Posterior cingulate gyrus (tissue), 11 donors: ENCODE measurements at places on chromosomes 11 and 22.

GRCh38 chr11:64611869-64612646, 21.0 kb downstream of the SLC22A12 start:
- no peak for DNase-seq

DNA sequence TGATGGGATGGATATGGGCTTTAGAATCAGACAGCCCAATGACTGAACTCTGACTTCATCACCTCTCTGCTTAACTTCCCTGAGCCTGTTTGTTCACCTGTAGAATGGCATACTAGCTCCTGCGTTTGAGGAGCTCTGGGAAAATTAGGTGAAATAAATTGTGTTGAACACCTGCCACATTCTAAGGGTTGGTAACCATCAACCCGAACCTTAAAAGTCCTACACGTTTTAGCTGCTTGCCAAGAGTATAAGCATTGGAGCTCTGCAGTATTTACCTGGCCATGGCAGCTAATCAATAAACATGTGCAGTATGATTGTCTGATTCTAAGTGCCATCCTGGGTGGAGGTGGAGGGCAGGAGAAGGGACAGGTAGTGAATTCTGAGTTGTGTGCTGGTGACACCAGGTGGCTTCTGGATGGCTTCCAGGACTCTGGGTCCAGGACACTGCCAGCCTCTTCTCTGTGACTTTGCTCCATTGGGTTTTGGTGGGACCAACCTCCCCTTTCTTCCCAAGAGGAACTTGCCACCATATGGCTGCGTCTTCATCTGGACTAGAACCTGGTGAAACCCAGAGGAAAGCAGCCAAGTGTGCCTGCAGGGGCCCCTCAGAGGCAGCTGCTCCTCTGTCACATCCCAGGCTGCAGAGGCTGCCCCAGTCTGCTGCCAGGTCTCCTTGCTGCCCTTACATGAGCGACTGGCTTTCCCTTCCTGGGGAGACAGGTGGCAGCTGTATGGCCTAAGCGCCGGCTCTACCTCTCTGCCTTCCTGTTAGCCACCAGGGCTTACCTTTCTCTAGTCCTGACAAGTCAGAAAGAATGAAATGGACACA, 85.6 kb downstream of the CACNG2 start:
- no peak for DNase-seq

GRCh38 chr11:128524172-128524571, 63.2 kb downstream of the ETS1 start:
- no peak for DNase-seq

- no peak for DNase-seq
These were observed 12.6 kb upstream of the VSIG10L2 start for GRCh38 chr11:125933030-125933813.

- peak; percentile 89 for DNase-seq
These were observed 38.0 kb upstream of the TBCEL start for GRCh38 chr11:120985718-120986569.

DNA sequence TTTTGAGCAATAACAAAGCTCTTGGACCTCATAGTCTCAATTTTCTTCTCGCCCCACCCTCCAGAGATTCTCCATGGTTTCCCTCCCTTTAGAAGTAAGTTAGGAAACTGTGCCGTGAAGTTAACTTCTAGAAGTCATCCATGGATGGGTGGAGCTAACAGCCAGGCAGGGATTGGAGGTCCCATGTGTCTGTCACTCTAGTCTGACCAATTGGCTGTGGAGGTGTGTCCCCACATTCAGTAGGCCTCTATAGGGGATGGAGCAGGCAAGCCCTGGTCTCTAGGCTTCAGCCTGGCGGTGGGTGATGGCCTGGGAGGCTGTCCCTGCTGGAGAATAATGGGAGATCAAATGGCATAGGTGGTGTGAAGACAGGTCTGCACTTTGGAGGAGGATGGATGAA, 50.7 kb downstream of the TP53I11 start:
- DNase-seq: no peak

DNA sequence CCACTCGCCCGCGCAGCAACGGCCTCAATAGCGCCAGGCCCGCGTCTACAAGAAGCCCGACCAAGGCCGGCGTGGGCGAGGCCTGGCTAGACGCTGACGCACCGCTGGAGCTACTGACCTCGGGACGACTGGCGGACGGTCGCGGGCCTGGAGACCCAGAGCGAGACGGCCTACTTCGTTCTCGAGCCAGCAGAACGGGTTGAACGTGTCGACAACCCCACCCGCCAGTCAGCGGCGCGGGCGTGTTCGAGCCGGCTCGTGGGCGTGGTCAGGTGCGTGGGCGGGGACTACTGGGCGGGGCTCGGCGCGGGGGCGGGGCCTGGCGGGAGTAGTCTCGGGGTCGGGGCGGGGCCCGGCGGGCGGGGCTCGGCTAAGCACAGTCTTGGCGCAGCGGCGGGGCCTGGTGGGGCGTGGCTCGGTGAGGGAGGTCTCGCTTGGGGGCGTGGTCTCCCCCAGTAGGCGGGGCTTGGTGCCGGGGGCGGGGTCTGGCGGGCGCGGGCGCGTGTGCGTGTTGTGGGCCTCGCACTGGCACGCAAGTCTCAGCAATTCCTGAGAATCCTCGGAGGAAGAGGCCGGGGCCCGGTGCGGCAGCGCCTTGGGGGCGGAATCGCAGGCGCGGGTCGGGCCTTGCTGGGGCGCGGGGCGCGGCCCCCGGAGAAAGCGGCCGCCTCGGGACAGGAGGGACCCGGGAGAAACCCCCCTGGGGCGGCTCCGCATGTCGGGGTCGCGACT, at the start of gene RNH1:
Gene RNH1 (minus strand): TSS at position 248 of the 732 bp plus-strand sequence. CDS start 5,080 bp downstream, outside the sequence.
- peak; percentile 100 for DNase-seq

GRCh38 chr11:3753110-3753509, 44.2 kb downstream of the NUP98 start:
- DNase-seq: no peak

DNA sequence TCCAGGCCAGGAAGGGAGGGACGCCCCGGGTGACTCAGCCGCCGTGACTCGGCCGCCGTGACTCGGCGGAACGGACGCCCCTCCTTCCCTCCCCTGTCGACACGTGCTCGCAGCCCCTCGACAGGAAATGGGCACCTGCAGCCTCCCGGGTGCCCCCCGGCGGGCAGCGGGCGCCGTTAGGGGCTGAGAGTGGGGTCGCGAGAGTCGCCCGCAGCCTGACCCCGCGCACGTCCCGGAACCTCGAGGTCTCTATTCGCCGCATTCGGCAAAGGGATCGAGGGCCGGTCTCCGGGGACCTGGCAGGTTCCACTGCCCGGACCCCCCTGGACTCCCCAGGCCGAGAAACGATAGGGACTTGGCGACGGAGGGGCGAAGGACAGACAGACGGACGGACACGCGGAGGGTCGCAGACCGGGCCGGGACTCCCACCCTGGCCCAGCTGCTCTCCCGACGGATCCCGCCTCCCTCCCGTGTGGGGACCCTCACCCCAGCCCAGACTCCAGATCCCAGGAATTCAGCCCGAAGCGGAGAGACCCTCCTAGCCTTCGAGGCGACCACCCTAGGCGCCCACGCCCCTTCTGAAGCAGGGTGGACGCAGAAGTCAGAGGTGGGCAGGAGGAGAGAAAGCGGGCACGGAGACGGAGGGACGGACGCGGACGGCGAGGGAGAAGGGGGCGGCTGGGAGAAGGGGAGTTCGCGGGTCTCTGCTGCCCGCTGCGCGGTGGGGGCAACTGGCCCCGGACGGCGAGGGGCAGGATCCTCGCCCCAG, 648 bp downstream of the FOSL1 start:
- DNase-seq: no peak

DNA sequence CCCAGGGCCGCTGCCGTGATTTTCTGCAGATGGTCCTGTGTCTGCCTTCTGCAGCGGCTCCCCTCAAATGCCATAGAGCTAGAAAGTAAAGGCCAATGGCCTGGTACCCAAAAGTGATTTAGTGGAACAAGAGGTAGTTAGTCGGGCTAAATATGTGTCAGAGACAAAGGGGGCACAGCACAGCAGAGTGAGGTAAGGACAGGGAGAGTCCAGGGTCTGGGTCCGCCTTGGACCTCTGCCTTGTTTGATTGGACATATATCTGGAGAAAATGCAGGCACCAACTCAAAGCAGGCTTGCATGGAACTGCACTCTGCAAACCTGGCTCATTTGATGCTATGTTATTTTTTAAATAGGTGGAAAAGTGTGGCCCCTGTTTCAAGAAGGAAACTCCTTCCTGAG, 249.6 kb upstream of the B3GAT1 start:
- DNase-seq: no peak

- DNase-seq: no peak
These were observed 11.4 kb downstream of the LPXN start for GRCh38 chr11:58564231-58564630.

DNA sequence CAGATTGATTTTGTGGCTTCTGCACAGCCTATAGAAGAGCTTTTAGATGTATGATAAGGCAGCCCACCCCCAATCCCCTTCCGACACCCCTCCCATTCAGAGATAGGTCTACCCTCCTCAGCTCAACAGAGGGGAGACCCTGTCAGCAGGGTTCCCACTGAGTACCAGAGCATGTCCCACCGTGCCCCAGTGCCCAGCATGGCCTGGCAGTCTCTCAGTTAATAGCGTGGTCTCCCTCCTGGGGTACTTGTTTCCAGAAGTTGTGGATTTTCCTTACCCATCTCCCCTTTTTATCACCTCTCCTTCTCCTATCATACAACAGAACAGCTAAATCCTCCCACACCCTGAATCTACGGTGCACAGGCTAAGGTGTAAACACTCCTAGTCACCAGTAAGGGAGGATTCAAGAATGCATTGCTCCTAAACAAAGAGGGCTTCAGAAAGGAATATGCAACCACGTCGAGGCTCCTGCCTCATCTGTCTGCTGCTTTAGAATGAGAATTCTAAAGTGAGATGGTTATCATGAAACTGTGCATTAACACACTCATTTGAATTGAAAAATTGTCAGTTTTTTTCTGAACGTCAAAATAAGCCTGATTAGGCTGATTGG, 6.7 kb downstream of the PLAAT2 start:
- no peak for DNase-seq

GRCh38 chr22:35638410-35638809, 9.8 kb upstream of the APOL6 start:
- peak; percentile 89 for DNase-seq

DNA sequence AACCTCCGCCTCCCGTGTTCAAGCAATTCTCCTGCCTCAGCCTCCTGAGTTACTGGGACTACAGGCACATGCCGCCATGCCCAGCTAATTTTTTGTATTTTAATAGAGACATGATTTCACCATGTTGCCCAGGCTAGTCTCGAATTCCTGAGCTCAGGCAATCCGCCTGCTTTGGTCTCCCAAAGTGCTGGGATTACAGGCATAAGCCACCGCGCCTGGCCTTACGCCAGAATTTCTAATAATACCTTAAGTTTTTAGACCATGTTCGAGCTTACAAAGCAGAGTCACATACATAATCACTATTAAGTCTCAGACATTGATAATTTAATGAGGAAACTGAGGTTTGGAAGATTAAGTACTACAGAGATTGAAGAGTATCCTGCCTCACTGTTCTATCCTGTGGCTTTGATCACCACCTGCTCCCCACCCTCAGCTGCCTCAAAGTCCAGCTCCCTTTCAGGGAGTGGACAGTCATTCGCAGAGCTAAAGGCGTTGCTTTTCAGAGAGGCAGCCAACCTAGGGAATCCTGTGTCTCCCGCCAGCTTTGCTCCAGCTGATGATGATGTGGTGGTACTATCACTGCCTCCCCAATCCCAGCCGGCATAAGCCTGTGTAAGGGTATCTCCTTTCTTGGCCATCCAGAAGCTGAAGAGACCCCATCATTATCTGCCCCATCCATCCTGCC, 7.7 kb downstream of the UBASH3B start:
- no peak for DNase-seq

DNA sequence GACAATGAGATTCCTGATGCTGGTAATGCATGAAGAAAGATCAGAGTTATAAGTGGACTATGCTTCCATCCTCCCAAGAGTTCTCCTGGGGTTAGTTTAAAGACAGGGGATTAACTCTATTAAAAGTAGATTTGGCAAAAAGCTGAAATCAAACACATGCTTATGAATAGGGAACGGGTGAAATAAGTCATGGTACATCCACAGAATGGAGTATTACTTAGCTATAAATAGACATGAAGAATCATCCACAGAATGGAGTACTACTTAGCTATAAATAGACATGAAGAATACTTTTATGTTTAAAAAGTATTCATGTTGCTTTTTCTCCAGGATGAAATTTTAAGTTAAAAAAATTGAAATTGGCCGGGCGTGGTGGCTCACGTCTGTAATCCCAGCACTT, 596.4 kb upstream of the B3GAT1 start:
- DNase-seq: no peak

- no peak for DNase-seq
These were observed 3.4 kb downstream of the LGR4 start for GRCh38 chr11:27468995-27469695.

GRCh38 chr11:28537822-28538221, 429.6 kb downstream of the METTL15 start:
- DNase-seq: no peak

GRCh38 chr11:102581066-102581465, 44.1 kb downstream of the MMP20 start:
- no peak for DNase-seq

- DNase-seq: no peak
These were observed 686.1 kb downstream of the TBC1D22A start for GRCh38 chr22:47448231-47449223.

DNA sequence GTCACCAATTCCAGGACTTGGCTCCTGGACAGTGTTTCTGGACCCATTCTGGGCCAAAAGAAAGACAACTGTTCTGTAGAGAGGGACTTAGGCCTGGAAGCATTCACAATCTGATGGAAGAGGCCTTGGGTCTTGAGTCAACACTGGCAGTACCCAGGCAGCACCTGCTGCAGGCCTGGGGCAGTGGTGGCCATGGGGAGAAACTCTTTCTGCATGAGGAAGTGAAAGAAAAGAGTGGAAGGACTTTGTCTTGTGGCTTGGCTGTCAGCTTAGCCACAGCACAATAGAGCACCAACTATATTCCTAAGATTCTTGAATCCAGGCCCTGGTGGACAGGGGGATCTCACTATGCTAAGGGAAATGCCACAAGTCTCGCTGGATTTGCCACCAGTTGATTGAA, 70.6 kb downstream of the CTSC start:
- DNase-seq: no peak

DNA sequence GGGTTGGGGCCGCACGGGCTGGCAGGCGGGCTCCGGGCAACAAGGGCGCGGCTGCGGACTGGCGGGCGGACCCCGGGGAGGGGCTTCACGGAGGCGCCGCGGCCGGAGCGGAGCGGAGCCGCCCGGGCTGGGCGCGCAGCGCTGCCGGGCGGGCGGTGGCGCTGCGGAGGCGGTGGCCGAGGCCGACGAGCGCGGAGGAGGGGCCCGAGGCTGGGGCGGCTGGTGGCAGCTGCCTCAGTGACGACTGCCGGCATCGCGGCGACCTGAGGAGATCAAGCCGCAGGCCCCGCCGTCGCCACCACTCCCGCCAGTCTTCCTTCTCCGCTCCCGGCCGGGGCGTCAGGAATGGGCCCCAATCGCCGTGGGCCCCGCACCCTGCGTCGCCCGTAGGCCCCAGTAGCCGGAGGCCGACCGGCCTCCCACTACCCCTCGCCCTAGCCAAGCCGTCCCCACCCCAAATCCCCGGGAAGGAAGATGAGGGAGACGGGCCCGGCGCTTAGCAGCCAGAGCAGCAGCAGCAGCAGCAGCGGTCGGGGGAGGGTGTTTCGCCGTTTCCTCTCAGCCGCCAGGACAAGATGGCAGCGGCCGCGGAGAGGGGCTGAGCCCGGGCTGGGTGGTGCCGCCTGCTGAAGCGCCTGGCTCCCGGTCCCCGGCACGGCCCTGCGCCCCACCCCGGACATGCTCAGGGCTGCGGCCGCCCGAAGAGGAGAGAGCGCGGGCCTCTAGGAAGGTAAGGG, at the start of gene HIPK3:
Gene HIPK3 (plus strand): TSS at position 222 of the 737 bp plus-strand sequence.
- DNase-seq: peak; percentile 94
